Stimulated activated CD8-positive, alpha-beta memory T cell treated with anti-CD3 and anti-CD28 coated beads, Interleukin-4, amount 100 ng/mL, for 4 hours (primary cell): ENCODE measurements at places on chromosomes 5 and 9.

DNA sequence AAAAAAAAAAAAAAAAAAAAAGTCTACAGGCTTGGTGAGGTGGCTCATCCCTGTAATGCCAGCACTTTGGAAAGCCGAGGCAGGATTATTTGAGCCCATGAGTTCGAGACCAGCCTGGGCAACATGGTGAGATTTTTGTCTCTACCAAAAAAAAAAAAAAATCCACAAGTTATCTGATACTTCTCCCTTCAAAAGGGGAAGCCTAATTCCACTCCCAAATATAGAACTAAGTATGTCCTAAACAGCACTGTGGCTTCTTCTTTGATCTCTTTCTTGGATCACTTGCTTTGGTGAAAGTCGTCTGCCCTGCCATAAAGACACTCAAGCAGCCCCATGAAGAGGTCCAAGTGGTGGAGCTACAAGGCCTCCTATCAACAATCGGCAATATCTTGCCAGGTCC is 18.8 kb upstream of the STING1 start:
- no peak for DNase-seq

DNA sequence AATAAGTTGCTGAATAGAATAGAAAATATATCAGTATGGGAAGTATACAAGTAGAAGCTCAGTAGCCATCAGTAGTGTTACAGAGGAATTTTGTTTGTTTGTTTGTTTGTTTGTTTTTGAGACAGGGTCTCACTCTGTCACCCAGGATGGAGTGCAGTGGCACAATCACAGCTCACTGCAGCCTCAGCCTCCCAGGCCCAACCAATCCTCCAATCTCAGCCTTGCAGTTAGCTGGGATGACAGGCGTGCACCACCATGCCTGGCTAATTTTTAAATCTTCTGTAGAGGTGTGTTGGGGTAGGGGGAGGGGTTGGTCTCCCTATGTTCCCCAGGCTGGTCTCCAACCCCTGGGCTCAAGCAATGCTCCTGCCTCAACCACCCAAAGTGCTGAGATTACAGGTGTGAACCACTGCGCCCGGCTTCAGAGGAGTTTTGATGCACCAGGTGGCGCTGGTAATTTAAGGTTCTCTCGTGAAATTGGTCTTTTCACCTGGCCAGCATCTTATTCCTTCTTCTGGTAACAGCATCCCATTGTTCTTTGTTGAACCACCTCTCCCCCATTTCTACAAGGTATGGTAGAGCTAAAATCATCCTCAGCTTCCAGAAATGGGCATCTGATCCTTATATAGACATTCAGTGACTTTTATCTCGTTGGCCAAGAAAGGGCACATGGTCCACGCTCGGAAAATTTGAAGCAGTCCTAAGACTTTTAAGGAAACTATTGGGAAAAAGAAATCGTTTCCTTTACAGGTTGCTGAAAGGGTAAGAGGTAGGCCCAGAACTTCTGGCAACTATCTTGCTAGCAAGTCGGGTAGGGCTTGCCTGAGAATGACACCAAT is 157.1 kb downstream of the ARRDC3 start:
- peak; percentile 36 for DNase-seq

DNA sequence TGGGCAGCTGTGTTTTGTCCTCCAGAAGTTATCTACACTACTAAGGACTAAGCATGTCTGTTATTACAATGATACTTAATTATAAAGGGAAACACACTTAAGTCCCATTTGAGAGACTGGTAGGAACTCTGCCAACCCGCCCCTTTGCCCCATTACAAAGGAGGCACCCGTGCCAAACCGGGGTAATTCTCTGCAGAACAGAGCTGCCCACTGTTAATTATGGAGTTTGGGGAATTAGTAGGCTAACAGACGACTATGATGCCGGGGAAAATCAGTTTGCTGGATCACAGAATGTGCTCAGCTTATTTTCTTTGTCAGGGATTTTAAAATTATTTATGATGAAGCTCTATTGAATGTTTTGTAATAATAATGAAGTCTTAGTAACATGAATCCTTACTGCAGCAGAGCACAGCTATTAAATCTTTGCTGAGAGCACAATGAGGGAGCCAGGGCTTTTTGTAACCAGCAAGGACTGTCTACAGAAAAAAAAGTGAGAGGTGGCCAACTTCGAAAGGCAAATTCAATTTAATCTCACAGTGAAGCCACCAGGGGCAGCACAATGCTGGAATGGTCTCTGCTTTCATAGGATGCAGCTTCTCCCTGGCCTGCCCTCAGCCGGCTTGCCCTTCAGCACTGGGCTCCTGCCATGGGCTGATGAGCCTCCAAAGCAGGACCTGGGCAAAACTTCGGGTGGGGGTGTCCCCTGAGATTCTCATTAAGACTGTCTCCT is 134.5 kb downstream of the GNAQ start:
- DNase-seq, result no peak

DNA sequence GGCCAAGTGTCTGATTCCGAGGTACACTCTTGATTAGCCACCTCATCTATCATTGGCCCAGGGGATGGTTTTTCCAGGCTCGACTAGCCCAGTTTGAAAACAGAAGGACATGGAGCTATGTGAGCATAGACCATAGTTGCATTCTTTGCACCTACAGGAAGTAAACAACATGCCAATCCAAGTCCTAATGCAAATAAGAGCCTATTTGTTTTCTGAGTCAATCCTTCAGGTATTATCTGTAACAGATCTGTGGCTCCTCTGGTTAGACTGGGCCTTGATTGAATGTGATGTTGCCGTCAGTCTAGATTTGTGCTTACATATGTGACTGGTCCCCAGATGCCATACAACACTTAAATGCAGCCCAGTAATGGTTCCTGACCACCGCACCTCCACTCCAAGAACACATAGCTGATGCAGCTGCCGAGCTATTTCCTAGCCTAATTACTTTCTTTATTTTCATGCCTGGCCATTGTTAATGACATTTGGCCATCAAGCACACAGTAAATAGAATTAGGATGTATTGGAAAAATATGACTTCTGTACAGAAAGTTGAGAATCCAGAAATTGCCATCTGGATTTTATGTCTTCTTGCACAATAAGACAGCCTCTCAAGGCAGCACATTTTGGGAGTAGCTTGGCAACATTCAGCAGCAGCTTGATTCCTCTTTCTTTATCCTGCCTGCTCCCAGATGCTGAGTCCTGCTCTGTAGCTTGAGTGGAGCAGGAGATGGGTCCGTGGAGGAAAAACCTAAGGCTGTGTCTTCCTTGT is 29.5 kb upstream of the ARHGAP26 start:
- DNase-seq, result no peak

DNA sequence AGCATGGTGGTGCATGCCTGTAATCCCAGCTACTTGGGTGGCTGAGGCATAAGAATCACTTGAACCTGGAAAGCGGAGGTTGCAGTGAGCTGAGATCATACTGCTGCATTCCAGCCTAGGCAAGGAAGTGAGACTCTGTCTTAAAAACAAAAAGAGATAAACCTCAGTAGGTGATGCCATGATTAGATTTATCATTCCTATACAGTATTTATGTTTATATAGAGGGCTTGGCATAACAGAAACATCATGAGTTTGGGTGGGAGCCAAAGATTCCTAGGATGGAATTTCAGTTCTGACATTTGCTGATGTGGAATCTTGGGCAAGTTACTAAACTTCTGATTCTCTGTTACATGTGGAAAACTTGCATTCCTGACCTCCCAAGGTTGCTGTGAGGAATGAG is 22.3 kb downstream of the RFK start:
- DNase-seq, result no peak

GRCh38 chr5:73327908-73328455 is 120.6 kb downstream of the FOXD1 start:
- no peak for DNase-seq

- no peak for DNase-seq
Measured at GRCh38 chr9:125701351-125701750, 5.7 kb downstream of the MAPKAP1 start.

DNA sequence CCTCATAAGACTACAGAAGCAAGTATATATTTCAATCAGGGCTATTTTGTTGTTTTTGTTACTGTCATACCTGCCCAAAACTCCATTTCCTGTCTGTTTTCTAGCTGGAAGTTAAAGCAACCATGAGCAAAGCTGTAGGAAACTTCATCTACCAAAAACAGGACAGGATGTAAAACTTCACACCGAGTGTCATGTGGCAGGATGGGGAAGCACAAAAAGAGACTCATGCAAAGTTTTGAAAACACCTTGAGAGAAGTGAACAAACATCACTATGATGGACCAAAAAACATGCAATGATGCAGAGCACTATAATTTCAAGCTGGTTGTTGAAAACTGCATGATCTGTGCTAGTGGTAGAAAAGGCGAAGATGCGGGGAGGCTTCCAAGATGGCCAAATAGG is 6.3 kb upstream of the GZMA start:
- no peak for DNase-seq

DNA sequence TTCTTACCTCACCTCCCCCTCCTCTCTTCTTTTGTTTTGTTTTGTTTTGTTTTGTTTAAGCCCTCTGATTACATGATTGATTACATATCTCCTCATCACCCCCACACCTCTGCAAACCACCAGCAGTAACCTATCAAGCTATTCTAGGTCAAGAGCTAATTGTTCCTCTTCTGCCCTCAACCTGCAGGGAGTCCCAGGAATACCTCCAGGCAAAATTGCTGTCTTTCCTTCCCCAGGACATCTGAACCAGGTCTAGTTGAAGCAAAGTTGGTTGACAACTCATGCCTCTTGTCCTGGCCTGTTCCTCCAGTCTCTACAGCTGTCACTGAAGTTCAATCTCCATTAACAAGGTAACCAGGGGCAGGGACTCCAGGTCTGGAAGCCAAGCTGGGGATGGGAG is 80.0 kb upstream of the PTGER4 start:
- DNase-seq, result no peak

GRCh38 chr5:150637245-150638052 is 3.0 kb upstream of the SYNPO start:
- no peak for DNase-seq

GRCh38 chr9:69996967-69997366 is 46.7 kb upstream of the MAMDC2 start:
- DNase-seq, result no peak

GRCh38 chr5:157456301-157456700 is 3.7 kb upstream of the NIPAL4 start:
- no peak for DNase-seq

- no peak for DNase-seq
Measured at GRCh38 chr5:154146409-154146808, 44.1 kb upstream of the GALNT10 start.

DNA sequence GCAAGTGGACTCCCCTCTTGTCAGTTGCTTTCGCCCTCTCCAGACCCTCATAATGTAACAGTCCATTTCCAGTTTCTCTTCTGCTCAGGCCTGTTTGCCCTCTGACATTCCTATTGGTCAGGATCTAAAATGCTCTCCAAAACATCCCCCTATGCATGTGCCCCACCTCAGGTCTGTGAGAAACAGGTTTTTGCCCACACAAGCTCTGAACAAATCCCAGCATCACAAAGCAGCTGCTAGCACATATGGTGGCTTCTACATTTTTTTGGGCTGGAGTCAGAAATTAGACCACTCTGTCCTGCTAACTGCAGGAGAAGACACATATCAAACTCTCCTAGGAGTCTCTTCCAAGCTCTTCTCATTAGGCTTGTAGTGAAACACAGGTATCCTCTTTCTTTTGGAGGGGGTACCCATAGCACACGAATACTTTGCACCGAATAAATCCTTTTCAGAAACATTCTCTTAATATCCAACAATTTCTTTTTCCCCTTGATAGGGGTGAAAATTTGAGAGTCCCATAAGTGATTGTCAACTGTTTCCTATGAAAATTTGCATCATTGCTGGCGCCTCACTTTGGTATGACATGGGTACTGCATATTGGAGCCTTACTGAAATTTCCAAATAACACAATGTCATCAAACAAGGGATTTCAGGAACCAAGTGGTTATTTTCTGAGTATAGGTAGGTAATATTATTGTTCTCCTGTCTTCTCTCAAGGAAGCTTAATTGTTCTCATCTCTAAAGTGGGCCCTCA is 19.3 kb upstream of the HSPA9 start:
- no peak for DNase-seq

DNA sequence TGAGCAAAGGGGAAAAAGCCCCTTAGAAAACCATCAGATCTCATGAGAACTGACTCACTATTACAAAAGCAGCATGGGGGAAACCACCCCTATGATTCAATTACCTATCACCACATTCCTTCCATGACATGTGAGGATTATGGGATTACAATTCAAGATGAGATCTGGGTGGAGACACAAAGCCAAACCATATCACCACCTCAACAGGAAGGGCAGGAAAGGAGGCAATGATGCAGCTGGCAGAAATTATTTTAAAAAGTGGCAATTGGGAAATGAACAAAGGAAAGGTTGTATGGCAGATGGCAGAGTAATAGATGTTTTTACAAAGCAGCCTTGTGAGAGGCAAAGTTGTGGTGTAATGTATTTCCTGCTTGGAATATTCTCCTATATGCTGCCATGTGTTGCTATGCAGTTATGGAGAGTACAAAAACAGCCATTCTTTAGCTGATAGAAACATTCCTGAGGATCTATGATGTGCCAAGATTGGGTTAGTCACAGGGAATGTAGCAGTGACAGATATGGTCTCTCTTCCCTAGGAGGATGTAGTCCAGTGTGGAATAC is 138.8 kb downstream of the SMC2 start:
- no peak for DNase-seq

GRCh38 chr5:152177626-152178349 is 227.3 kb downstream of the NMUR2 start:
- no peak for DNase-seq

GRCh38 chr5:143446535-143447226 is 43.2 kb upstream of the NR3C1 start:
- DNase-seq, result no peak

DNA sequence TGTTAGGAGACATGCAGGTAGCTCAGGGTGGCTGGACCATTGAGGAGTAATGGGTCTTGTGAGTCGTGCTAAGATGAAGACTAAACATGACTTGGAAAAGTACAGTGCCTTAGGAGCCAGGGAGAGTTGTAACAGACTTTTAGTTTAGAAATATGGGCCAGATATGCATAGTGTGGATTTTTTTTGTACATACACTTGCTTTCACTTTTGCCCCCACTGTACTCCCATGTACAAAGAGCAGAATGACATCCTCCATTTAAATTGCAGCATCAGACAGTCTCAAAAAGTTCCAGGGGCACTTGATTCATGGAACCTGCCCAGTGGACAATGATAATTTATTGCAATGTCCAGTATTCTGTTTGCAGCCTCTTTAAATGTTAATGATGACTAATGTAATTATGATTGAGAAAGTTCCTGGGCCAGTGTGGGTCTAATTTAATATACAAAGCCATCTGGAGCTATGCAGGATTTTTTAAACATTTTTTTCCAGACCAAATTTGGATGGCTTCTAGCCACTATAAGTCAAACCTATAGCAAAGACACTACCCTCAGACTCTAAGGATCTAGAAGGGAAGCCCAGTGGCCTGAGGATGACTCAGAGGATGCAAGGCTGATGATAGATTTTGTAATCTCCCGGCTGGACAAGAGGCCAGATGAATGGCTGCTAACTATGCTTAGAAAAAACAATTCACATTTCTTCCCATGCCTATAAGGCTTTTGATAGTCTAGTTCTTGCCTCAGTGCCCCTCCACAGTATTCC is 80.1 kb downstream of the TRPC7 start:
- no peak for DNase-seq

DNA sequence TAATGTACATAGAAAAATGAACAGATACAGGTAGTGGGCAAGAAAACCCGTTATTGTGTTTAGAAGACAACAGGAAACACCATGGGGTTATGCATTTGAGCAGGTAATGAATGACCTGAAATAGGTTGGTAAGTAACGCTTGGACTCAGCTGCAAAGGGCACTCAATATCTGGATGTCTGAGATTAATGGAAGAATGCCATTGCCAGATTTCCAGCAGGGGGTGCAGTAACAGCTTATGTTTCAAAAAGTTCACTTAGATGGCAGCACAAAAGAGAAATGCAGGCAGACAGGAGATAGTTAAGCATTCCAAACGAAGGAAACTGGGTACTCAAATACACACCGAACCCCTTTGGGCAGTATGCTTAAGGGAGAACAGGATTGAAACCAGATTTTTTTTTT is 285.5 kb upstream of the VLDLR start:
- DNase-seq, result no peak
